ENCODE measurements at places on chromosomes 13 and 19.

- DNase-seq, result no peak
Observed at GRCh38 chr13:50916701-50917184, 7.2 kb downstream of the RNASEH2B start.

- no peak for DNase-seq
Observed at GRCh38 chr13:107847406-107847805, 367.9 kb downstream of the LIG4 start.

DNA sequence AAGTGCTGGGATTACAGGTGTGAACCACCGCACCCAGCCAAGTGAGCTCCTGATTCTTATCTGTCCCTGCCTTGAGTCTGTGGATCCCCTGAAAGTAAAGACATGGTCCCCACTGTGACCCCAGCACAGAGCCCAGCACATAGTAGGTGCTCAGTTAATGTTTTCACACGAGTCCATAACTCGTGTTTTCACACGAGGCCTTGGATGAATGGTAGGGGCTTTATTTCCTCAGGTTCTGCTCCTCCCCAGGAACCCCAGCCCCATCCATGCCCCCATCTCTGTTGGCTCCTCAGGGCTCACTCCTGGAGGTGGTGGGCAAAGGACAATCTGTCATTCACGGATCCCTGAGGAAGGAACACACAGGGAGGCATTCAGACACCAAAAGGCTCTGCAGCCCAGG lies 23.6 kb upstream of the PDE4C start:
- DNase-seq, result no peak

DNA sequence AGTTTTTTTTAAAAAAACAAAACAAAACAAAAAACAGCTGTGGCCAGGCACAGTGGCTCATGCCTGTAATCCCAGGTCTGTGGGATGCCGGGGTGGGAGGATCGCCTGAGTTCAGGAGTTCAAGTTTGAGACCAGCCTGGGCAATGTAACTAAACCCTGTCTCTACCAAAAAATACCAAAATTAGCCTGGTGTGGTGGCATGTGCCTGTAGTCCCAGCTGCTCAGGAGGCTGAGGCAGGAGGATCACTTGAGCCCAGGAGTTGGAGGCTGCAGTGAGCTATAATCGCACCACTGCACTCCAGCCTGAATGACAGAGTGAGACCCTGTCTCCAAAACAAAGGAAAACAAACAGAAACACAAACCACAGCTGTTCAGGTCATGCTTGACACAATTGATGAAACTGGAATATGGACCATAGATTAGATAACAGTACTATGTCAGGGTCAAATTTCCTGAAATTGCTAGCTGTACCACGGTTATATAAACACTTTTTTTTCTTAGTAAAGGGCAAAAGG lies 6.9 kb upstream of the ANGPTL4 start:
- DNase-seq, result no peak

- DNase-seq, result peak; percentile 81
Observed at GRCh38 chr13:26698392-26699196, 62.0 kb downstream of the GPR12 start.

Data from activated naive CD4-positive, alpha-beta T cell (primary cell).